ENCODE measurements at places on chromosomes 1 and 21. TPM values are rescaled to one million over a fixed set of nuclear protein-coding genes. Genes with fewer than 3 reads are reported as not detected.
A peak's percentile ranks its signal among the peaks of the same experiment; 100 is the strongest.

DYNLT4 gene
- not detected for polyA plus RNA-seq

DNA sequence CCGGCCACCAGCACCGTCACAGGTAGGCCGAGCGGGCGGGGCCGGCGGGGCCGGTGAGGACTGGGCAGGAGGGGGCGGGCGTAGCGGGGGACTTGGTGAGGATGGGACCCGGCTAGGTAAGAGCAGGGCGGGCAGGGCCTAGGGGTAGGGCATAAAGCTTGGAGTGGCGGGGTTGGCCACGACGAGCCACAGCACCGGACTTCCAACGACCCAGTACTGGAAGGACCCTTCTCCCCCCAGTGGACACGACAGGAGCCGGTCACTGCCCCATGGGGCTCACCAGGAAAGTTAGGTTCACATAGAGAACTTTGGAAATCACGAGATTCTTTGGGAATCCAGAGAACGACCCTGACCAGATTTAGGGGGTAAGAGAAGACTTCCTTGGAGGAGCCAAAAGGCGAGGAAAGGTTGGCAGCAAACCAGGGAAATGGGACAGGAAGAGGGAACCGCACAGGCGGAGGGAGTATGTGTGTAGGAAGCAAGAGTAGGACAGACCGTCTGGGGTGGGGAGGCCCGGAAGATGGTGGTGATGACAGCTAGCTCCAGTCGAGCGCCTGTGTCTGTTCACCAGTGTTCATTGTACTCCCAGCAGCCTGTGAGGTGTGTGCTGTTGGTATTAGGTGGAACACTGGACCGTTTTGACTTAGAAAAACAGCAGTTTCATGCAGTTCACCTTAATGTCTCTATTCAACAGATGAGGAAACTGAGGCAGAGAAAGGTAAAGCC lies 20.4 kb downstream of the ZNF362 start:
- DNase-seq = no peak

DNA sequence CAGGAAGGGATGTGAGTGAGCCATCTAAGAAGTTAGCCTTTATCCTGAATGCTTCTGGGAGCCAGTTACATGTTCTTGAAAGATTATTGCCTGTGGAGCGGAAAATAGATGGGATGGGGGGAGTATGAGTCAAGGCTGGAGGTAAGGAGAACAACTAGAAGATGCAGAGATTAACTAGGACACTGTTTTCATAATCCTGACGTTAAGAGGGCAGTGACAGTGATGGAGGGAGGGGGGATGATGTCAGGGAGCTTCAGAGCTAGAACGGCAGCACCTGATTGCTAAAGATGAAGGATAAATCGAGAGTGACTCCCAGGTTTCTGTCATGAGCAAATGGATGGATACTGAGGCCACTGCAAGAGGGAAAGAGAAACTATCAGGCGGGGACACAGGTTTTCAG lies 10.0 kb upstream of the RCSD1 start:
- no peak for DNase-seq

- DNase-seq = no peak
Measured at GRCh38 chr1:233015965-233016364, 65.6 kb downstream of the NTPCR start.

FASLG gene
- not detected for polyA plus RNA-seq

DNA sequence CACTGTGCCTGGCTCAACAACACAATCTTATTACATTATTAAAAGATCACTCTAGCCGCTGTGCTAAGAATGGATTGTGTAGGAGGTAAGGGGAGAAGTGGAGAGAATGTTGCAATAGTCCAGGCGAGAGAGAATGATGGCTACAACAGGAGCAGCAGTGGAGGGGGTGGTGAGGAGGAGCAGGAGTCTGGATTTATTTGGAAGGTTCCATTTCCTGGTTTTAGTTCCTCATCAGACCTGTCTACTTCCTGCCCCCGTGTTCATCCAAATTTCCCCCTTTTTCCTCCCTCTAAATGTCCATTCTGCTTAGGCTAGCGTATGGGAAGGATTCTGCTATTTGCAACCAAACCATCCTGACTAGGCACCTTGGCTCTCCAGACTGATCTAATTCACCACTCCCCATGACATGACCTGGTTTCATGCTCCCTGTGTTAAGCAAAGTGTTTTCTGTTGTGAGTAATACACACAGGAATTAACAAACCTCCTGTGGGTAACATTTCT lies 35.1 kb upstream of the EYA3 start:
- no peak for DNase-seq

- DNase-seq = no peak
Measured at GRCh38 chr1:177206831-177207355, 36.1 kb downstream of the BRINP2 start.

DNA sequence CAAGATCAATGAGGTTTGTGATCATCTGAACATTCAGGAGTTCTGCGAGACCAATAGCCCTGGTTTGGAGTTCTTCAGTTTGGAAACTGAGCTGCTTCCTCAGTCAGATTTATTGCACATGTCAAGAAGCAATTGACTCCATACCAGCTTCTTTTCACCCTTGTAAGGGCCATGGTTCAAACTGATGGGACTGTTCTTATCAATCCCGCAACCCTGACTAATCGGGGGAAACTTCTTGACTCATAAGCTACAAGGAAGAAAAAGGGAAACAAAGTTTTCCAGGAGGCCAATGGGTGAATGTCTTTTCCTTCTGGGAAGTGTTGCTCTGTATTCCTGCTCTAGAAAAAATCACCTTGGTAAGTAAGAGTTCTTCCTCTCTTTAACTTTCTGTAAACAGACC lies 187.9 kb downstream of the MIS18A start:
- DNase-seq = no peak

ENAH gene
- polyA plus RNA-seq = 121 TPM

RGS16 gene
- polyA plus RNA-seq = 0.10 TPM

CFAP126 gene
- polyA plus RNA-seq = not detected

- DNase-seq = peak; percentile 24
Measured at GRCh38 chr1:180094705-180095295, 59.9 kb upstream of the QSOX1 start.

- no peak for DNase-seq
Measured at GRCh38 chr1:44536357-44537209, 131.5 kb downstream of the RNF220 start.

GRCh38 chr21:45164838-45165237 lies 90.5 kb downstream of the ADARB1 start:
- DNase-seq = no peak

BLZF1 gene
- polyA plus RNA-seq = 16.2 TPM

- no peak for DNase-seq
Measured at GRCh38 chr1:41890825-41891198, 27.9 kb downstream of the HIVEP3 start.

GRCh38 chr1:61819421-61819820 lies 77.1 kb downstream of the PATJ start:
- DNase-seq = no peak

CELA3A gene
- polyA plus RNA-seq = not detected

CNR2 gene
- polyA plus RNA-seq = not detected

Data from AG04450 (cell line).